Stimulated activated CD4-positive, alpha-beta T cell treated with anti-CD3 and anti-CD28 coated beads, Interleukin-15, amount 100 ng/mL, for 24 hours (primary cell): ENCODE measurements at places on chromosomes 1 and 21.

- DNase-seq, result no peak
Measured at GRCh38 chr1:189312499-189312898, 1165.2 kb downstream of the BRINP3 start.

GRCh38 chr1:33381977-33382376 is 48.9 kb downstream of the PHC2 start:
- no peak for DNase-seq

DNA sequence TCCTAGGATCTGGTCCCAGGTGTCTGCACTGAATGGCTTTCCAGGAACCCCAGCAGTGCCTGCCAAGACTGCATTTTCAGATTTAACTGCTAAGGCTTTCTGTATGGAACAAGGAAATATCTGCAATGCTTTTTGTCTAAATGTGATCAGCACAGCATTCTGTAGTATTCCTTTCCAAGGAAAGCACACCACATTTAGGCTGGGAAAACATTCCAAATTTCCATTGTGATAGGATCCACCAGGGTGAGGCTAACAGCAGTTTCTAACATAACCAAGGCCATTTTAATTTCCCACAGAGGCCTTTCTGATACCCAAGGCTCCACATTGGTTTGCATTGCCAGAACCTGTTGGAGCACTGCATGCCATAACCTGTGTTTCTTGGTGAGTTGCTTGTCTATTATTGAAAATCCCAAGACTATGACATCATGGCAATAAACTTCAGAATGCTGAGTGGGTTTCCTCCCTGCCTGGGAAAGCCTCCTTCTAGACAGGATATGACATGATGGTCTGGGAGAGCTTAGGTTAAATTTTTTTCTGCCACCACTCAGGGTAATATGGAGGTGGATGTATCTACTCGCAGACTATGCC is 23.3 kb upstream of the PTGFRN start:
- no peak for DNase-seq

DNA sequence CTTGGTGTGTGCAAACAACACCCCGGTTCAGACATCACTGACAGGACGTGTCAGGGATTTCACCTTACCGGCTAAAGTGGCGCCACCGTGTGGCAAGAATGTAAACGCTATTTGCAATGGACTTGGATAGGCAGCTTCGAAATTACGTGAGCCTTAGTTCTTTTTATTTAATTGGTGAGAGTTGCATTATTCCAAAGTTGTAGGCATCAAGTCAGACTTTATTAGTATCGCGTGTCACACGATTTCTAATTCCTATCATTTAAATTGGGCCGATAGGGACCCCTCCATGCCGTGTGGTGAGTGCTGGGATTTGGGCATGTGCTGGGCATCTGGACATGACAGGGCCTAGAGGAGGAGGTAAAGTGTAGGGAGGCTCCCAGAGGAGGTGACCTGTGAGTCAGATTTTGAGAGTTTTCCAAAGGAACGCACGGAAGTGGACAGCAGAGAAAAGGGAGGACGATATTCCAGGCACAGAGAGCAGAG is 14.5 kb upstream of the CPT2 start:
- DNase-seq, result peak; percentile 90

- peak; percentile 26 for DNase-seq
Measured at GRCh38 chr1:175208773-175209492, 16.4 kb upstream of the KIAA0040 start.

- no peak for DNase-seq
Measured at GRCh38 chr1:117782056-117782455, 147.4 kb downstream of the GDAP2 start.

GRCh38 chr1:151593730-151594129 is 18.1 kb upstream of the SNX27 start:
- no peak for DNase-seq

- DNase-seq, result no peak
Measured at GRCh38 chr1:172219966-172220365, 200.5 kb upstream of the C1orf105 start.

DNA sequence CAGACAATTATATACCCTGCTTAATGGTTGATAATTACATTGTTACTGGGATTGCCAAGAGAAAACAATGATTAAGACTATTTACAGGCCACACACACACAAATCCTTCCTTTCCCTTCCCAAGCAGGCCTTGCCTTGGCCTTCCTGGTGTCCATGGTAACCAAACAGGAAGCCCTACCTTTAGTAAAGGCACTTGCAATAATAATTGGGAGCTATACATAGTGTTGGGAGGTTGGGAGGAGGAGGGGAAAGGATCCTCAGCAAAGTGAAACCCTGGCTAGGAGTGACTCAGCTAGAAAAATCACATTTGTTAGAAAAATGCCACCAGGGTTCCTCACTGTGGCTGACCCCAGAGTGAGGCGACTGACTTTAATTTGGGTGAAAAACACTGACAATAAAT is 122.3 kb upstream of the ADAR start:
- DNase-seq, result no peak

DNA sequence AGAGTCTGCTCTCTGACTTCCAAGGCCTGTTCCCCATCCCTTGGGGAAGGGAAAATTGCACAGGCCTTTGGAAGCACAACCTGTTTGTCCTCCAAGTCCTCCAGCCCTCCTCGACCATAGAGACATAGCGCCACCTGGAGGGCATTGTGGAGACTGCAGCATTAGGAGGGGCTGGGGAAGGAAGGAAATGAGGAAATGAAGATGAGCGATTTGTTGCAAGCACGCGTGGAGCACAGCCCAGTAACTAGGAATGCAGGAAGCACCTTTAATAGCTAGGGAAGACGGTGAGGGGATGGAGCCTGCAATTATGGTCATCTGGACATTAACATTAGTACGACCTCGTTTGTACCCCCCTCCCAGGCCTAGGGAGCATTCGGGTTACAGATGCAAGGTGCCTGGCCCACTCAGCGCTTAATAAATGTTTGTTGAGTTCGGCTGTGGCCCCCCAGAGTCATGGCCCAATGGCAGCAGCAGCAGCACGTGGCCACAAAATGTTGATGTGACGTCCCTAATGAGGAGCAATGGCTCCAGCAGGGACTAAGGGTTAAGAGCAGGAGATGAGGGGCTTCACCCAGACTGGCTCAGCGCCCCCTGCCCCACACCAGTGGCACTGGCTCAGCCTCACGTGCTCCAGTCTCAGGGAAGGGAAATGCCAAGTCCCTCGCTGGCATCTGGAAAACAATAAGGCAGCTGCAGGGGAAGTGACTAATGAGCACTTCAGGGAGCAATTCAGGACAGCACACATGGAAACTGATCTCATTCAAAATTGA is 8.0 kb upstream of the CAMK2N1 start:
- peak; percentile 82 for DNase-seq

DNA sequence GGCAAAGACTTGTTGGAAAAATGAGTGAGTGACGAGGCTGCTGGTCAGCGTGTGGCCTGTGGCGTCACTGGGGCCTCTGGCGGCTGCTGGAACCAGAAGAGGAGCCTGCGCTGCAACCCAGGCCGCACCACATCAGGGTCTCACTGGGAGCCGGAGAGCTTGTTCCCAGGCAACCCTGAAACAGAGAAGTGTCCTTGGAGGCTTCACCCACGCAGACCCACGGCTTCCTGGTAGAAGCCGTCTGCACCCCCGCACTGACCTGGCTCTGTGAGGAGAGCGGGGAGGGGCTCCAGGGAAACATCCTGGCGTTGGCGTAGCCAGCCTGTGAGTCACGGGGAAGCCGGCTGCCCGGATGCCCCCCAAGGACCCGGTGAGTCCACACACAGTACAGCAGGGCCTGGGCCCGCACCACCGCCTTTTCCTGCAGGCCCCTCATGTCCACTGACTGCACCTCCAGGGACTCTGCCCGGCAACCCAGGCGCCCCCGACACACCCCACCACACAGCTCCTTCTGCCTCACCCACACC is 57.4 kb downstream of the COL6A1 start:
- no peak for DNase-seq

GRCh38 chr1:72284348-72285073 is 2.2 kb upstream of the NEGR1 start:
- DNase-seq, result peak; percentile 52

GRCh38 chr1:155888481-155888880 is 22.7 kb downstream of the RIT1 start:
- DNase-seq, result no peak

GRCh38 chr1:30693822-30694221 is 29.6 kb downstream of the MATN1 start:
- DNase-seq, result no peak

- no peak for DNase-seq
Measured at GRCh38 chr1:11943619-11944018, 9.1 kb downstream of the PLOD1 start.

DNA sequence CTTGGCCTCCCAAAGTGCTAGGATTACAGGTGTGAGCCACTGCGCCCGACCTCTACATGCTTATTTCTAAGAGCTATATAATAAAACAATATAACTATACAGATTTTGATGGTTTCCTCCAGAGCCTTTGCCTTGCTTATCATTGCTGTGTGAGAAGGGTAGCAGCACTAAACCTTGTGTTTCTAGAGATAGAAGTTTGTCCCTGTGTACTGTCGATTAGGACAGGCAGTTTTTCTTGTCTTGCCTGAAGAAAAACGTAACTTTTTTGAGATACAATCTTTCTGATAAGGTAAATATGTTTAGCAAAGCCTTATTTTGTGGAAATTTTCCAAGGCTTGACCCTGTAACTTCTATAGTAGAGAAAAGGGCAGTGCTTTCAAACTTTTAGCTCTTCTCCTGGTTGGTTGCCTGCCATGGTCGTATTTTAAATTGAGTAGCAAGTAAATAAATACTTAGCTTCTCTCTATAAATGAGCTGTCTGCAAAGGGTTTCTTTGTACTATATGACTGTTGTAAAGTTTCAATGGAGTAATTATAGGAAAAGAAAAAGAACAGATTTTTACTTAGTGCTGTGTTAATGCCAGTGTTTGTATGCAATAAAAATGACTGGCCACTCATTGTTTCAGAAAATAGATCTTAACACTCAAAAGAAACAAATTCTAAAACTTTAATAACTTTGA is 86.4 kb upstream of the CACYBP start:
- DNase-seq, result no peak

DNA sequence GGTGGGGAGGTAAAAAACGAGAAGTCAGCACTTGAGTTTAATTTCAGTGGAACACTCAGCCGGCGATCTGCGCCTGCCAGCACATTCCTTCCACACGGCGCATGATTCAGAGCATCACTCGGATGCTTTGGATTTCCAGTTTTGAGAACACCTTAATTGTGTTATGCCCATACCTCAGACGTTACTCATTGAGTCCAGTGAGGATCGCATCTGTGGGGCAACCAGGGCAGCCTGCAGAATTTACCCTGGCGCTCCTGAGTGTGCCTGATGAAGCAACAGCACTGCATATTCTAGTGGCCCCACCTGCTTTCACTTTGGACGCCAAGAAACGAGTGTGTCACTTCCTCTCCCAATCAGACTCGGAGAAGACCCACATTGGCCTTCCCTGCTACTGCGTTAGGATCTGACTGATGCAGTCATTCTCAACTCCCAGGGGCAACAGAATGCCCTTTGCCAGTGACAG is 19.9 kb downstream of the FAM89A start:
- no peak for DNase-seq

- no peak for DNase-seq
Measured at GRCh38 chr1:81254560-81254959, 546.2 kb upstream of the ADGRL2 start.

DNA sequence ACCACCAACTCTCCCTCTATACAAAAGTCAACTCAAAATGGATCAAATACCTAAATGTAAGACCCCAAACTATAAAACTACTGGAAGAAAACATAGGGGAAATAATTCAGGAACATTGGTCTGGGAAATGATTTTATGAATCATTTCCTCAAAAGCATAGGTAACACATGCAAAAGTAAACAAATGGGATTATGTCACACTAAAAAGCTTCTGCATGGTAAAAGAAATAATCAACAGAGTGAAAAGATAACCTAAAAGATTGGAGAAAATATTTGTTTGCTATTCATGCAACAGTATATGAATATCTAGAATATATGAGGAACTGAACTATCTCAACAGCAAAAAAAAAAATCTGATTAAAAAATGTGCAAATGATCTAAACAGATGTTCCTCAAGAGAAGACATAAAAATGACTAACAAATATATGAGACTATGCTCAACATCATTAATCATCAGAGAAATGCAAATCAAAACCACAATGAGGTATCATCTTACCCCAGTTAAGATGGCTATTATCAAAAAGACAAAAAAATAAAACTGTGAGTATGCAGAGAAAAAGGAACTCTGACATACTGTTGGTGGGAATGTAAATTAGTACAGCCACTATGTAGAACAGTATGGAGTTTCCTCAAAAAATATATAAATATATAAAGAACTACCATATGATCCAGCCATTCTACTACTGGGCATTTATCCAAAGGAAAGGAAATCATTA is 47.8 kb downstream of the VCAM1 start:
- DNase-seq, result no peak

DNA sequence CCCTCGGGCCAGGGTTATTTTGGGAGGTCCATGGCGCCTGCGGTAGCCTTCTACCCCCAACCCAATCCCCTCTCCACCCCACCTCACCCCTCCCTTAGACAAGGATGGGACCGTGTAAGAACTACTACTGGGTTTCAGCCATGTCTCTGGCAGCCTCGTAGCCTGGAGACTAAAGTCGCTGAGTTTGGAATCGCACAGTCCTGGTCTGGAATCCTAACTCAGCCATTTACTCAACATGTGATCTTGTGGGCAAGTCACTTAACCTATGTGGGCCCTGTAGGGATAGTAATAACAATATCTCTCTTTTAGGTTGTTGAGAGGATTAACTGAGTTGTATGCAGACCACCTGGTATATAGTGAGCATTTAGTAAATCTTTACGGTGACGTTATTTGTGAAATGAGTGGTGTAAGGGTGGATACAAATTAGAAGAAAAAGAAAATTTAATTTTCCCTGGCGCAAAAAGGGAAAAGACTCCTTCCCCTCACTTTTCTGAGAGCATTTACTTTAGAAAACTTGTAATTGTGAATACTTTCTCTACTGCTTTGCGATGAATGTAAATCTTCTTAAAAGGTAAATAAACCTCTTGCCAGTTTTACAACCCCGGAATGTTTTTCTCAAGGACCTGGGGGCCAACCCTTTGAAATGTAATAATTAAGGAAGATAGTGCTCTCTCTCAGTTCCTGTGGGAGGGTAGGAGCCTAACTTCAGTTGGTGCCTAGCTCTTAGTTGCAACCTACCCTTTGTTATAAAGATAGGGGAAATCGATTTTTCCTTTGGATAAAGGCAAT is 615 bp upstream of the MRPS15 start:
- no peak for DNase-seq

GRCh38 chr1:223338811-223339746 is 24.9 kb downstream of the SUSD4 start:
- DNase-seq, result no peak
